Stimulated activated CD8-positive, alpha-beta memory T cell treated with anti-CD3 and anti-CD28 coated beads, Interleukin-2, amount 100 ng/mL, for 1 hour (primary cell): ENCODE measurements at places on chromosomes 7 and 10.

DNA sequence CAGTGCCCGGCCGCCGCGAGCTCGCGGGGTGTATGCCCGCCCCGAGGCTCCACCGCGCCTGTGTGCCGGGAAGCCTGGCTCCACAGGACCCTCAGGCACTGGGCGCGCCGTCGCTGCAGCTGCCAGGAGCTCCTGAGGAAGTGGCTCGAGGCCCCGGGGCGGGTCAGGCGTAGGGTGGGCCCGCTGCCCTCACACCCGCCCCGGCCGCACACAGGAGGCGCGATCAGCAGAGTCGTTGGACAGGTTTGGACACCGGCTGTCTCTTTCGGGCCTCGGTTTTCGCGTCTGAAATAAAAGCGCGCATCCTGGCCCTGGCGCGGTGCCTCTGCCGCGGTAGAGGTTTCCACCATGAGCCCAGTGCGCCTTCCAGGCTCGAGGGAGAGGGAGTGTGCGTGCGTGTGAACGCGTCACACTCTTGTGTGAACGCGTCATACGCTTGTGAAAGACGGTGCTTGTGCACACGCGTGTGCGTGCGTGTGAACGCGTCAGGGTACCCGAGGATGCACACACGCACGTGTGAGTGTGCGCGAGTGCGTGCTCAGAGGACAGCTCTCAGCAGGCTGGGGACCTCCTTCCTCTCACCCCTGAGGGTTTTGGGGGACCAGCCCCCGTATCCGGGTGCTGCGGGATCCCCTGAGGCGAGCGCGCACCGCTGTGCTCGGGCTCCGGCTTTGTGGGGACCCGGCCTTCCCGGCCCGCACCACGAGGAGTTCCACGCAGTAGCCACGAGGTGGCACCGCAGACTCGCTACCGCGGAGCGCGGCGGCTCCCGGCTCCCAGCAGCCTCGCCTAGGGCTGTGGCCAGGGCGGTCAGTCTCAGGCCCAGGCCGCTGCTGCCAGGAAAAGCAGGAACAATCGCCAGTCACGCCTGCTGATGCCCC is 83.8 kb downstream of the BMS1 start:
- peak; percentile 4 for DNase-seq

- DNase-seq, result no peak
Observed at GRCh38 chr7:46886669-46887374, 695.1 kb downstream of the TNS3 start.

GRCh38 chr10:127524908-127525665 is 24.0 kb upstream of the NPS start:
- no peak for DNase-seq

DNA sequence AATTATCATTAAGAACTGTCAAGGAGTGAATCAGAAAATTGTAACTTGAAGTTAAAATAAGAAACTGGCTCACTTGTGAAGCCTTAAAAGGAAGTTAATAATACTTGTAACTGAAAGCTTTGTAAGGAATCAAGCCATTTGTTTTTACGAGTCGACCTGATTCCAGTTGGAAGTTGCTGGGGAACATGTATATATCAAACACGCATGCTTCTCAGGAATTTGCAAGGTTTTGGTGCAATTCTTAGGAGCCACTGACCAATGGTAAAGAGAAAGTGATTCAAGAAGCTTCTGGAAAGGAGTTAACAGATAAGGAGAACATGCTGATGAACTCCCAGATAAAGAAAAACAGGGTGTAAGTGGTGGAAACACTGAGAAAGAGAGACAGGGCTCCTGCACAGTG is 56.4 kb downstream of the ETV1 start:
- DNase-seq, result no peak

GRCh38 chr7:74449809-74450397 is 3.8 kb upstream of the GTF2IRD1 start:
- DNase-seq, result peak; percentile 33

DNA sequence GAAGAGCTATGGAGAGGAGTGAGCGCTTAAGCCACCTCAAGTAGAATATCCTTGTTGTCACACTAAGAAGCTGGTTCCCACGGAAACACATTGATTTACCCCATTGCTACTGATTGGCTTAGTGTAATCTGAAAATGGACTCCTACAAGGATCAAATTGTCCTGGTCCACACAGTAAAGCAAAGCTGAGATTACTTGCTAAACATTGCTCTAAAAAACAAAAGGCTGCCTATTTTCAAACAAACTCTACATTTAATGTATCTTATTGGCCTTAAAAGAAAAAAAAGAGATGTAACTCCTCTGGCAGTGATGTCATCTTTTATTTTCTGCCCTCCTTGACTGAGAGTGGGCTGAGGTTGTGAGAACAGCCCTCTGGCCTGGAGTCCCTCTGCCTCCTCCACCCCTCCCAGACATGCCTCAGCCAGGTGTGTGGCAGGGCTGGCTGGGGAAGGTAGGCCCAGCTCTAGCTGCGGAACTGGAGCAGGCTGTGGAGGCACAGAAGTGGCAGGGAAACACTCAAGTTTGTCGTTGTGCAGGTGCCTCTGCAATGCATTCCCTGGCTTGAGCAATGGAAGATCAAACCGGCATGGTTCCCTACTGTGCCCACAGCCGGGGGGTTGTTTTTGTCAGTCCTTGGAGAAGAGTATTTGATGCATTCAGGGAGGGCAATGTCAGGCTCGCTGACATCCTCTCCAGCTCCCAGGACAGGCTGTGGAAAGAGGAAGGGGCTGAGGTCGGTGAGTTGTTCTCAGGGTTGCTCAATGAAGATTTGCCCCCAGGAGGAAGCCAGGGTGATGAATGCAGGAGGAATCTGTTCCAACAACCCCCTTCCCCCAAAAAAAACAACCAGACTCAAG is 9.1 kb downstream of the KLF6 start:
- no peak for DNase-seq

DNA sequence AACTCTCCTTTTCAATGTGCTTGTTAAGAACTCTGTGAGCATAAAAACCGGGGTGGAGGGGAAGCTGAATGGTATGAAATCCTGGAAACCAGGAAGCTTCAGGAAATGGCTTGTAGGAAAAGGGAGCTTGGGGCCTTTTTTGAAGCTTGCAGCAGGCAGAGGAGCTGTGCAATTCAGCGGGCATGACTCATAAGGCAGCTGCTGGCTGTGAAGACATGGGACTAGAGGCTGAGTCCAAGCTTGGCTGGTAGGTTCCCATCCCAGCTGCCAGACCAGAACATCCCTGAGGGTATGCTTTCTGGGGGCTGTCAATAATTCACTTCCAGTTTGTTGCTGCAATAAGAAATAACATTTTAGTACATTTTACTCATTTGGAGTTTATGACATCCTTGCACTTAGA is 36.8 kb upstream of the CDC14C start:
- no peak for DNase-seq

DNA sequence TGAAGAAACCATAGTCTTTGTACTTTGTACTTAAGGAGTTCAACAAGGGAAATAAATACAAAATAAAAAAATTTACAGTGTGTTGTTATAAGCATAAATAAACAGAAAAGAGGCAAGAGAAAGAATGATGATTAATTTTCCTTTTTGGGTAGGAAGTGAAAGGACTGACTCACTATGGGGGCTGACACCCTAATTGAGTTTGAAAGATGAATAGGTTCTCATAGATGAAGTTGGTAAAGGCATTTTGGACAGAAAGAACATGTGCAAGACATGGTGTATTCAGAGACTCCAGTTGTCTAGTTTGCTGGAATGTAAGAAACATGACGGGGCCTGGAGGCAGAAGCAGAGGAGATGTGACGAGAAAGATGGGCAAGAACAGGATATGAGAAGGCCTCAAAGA is 83.7 kb downstream of the VPS50 start:
- DNase-seq, result no peak

- DNase-seq, result no peak
Observed at GRCh38 chr7:130334274-130334673, 10.3 kb upstream of the CPA5 start.

DNA sequence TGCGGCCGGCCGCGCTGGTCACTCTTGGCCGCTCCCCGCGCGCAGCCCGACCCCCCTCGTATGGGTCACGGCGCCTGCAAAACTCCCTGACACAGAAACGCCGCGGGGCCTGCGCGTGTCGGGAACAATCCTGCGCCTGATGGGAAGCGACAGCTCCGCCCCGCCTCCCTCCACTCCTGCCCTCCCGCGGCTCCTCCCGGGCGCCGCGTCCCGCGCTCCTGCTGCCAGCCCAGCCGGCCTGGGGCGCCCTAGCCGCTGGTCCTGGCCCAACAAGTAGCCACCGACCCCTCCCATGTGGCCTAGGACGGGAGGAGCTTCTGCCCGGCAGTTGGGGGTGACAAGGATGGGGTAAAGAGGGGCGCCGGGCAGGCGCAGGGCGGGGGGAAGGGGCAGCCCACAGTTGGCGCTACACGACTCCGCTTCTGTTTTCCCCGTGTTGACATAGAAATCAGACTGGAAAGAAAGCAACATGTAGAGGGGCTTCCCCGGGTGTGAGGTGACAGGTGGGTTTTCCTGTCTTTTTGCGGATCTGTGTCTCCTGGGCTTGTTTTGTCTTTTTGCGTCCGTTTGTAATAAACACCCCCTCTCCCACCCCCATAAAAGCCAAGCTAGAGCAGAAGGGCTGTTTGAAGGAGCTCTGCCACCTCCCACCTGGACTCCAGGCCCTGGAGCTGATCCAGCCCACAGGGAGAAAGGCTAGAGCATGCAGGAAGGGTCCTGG is 35.1 kb upstream of the PAX2 start:
- DNase-seq, result no peak

- no peak for DNase-seq
Observed at GRCh38 chr10:63614371-63614891, 93.2 kb downstream of the REEP3 start.

DNA sequence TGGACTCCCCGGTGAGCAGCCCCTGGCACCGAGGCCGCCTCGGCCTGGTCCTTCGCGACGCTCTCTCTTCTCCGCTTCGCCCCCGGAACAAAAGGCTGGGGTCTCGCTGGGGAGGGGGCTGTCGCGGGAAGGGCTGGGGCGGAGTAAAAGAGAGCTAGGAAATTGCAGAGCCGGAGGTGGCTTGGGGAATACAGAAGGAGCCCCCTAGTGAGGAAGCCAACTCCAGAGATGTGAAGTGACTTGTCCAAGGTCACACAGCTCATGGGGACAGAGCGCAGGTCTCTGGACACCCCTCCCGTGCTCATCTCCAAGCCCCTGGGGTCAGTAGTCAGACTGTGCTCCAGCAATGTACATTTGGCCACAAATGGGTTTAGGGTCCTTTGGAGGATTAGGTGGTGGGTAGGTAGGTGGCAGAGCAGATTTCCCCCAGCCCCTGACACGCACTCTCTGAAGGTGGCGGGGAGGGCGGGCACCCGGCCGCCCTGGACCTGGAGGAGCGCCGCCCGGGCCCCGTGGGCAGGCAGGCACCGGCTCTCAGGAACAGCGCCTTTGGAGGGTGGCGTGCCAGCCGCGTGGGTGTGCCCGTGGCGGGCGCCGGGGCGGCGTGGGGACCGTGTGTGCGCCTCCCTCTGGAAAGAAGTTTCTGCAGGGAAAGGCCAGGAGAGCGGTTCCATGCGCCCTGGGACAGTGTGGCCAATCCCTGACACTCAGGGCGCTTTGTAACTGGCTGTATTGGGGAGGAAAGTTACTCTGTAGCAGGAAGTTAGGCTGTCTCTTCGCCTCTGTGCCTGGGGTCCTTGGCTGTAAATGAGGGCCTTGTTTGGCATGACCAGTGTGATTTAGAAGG is 910 bp downstream of the WIPF3 start:
- no peak for DNase-seq

DNA sequence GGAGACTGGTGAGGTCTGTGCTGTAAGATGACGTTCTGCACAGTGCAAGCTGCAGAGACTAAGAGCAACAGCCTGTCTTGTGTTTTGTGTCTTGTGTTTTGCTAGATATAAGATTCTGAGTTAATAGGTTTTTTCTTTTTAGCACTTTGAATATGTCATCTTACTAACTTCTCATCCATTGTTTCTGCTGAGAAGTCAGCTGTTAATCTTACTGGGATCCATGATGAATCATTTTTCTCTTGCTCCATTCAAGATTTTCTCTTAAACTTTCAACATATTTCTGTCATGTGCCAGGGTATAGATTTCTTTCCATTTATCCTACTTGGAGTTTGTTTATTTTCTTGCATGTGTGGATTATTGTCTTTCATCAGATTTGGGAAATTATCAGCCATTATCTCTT is 290.3 kb downstream of the CELF2 start:
- no peak for DNase-seq

GRCh38 chr10:15763006-15763405 is 43.3 kb upstream of the ITGA8 start:
- no peak for DNase-seq

DNA sequence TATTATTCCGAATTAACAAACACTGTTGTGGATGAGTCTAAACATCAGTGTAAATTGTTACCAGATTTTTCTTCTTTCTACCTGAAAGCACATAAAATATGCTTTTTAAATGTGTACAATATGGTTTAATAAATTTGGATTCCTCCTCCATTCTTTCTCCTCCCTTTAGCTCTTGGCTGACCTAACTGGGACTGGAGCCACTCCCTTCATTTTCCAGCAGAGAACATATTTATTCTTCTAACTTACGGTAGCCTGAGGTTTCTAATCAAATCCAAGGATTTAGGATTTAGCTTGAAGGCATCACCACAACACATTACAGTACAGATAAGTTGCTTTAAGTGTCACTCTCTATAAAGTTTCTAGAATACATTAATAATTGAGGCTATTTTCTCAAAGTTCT is 88.2 kb upstream of the SEMA3C start:
- DNase-seq, result no peak

DNA sequence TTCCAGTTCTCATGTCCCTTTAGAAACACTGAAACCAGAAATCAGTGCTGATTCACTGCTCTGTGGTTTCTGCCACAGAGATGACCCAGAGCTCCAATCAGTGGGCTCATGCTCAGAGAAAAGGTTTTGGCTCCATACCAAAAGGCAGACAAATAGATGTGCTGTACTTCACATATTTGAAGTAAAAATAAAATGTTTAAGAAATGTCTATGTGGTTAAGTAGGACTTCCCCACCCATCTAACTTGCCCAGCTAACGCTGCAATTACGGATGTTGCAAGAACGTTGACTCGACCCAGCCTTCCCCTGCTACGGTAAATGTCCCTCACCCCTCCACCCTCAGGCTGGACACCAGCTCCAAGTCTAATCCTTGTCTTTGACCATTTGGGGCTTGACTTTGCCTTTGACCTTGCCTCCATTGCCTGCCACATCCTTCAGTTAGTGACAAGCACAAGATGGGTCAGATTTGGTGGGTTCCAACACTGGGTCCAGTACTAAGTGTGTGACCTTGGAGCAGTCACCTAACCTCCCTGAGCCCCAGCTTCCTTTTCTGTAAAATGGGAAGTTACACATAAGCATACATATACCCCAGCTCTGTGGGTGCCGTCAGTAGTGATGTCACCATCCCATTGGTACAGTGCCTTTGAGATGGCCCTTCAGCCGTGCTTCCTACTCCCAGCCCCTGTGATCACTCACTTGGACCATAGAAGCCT is 95.8 kb downstream of the CHST15 start:
- no peak for DNase-seq

GRCh38 chr10:118531105-118531852 is 64.2 kb downstream of the PRLHR start:
- no peak for DNase-seq
